NCI-H446 (cell line): ENCODE measurements at places on chromosomes 13 and 19.

DNA sequence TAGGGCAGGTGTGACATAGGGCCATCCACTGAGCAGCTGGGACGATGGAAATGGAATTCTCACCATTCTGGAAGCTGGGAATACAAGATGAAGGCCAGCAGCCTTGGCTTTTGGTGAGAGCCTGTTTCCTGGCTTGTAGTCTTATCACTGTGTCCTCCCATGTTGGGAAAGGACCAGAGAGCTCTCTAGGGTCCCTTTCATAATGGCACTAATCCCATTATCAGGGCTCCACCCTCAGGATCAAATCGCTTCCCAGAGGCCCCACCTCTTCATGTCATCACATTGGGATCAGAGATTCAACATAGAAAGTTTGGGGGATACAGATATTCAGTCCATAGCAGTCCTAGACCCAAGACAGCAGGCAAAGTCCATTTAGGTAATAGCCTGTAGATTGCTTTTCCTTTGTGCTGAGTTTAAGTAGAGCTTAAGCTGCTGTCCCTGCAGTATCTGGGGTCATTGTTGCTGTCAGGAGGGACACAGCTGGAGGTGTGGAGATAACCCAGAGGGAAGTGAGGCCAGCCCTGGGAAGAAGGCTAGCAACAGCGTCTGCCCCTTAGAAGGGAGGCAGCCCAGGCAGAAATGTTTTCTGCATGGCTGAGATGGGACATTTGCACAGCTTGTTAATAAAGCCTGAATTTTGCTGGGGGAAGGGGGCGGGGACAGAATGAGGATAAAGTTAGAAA lies 136.5 kb upstream of the GPR12 start:
- DNase-seq: no peak

- DNase-seq: no peak
These were observed 424.1 kb downstream of the NDFIP2 start for GRCh38 chr13:79905018-79905417.

DNA sequence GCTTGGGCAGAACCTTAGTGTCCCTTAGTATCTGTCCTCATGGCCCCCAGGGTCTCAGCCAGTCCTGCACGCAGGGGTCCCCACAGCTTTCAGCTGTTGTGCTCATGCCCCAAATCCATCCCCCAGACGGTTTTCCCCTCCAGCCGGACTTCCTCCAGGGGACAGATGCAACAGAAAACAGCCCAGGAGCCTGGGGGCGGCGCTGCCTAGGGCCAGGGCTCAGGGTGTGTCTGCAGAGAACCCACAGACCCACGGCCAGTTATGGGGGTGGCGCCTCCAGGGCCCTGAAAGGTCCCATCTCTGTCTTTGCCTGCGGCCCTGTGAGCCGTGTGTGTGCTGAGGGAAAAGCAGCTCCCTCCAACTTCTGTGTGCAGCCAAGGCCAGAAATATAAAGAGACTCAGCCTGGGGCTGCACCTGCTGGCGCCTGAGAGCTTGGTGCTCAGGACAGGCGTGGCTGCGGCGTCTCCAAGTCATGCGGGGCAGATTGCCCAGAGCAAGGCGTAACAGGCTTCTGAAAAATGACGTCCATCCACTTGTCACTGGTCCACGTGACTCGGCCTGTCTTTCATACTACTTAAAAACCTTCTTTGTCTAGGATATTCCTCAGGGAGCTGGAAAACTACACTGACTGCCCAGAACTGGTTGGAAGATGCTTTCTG lies 22.1 kb upstream of the F7 start:
- DNase-seq: no peak

GRCh38 chr13:75222031-75222430 lies 259.9 kb downstream of the TBC1D4 start:
- no peak for DNase-seq

GRCh38 chr13:38530492-38530891 lies 156.4 kb upstream of the FREM2 start:
- DNase-seq: peak; percentile 41

GRCh38 chr13:82330499-82330898 lies 1551.8 kb downstream of the SLITRK1 start:
- no peak for DNase-seq

GRCh38 chr13:107192289-107192688 lies 624.4 kb upstream of the ARGLU1 start:
- no peak for DNase-seq

GRCh38 chr19:32438751-32439150 lies 33.2 kb downstream of the DPY19L3 start:
- DNase-seq: no peak

DNA sequence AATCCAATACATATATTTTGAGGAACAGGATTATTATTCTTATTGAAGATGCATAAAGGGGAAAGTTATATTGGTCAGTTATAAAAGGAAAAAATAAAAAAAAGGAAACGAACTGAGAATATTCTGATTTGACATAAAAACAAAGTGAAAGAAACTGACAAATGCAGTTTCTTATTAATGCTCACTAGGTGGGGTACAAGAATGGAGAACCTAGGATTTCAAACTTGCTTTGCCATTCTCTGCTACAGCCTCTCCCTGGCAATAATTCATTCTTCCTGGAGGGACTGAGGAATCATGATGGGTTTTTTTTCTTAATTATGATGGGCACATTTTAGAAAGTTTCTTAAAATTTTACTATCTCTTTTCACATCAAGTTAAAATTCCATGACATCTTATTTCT lies 154.9 kb downstream of the PCDH9 start:
- DNase-seq: no peak

GRCh38 chr13:78638216-78638615 lies 20.7 kb downstream of the OBI1 start:
- DNase-seq: no peak

- no peak for DNase-seq
These were observed 33.0 kb downstream of the DPRX start for GRCh38 chr19:53664760-53665159.

GRCh38 chr19:39533003-39533512 lies 406 bp upstream of the EID2B start:
- DNase-seq: no peak

DNA sequence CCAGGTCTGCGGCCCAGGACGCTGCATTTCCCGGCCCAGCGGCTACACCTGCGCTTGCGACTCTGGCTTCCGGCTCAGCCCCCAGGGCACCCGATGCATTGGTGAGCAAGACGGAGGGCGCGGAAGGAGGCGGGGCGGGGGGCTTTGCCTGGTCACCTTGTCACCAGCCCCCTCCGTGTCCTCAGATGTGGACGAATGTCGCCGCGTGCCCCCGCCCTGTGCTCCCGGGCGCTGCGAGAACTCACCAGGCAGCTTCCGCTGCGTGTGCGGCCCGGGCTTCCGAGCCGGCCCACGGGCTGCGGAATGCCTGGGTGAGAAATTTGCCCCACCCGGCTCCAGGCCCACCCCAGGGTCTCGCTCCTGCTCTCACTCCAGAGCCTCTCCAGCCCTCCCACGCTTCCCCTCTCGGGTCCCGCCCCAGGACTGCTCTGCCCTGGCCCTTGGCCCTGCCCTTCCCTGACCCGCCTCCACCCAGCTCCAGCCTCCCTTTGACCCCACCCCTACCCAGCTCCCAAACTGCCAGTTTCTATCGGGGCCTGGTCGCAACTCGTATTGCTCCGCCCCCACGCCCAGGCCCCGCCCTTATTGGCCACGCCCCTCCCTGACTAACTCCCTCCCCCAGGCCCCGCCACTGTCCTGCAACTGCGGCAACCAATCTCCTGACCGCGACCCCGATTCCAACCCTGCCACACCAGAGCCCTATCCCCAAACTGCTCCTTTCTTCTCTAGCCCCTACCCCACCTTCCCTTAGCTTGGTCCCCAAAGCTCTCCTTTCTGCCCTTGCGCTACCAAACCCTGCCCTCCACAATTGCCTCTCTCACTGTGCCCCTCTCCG lies 8.6 kb downstream of the LTBP4 start:
- no peak for DNase-seq

- DNase-seq: no peak
These were observed 1.5 kb downstream of the C3 start for GRCh38 chr19:6718741-6719539.

DNA sequence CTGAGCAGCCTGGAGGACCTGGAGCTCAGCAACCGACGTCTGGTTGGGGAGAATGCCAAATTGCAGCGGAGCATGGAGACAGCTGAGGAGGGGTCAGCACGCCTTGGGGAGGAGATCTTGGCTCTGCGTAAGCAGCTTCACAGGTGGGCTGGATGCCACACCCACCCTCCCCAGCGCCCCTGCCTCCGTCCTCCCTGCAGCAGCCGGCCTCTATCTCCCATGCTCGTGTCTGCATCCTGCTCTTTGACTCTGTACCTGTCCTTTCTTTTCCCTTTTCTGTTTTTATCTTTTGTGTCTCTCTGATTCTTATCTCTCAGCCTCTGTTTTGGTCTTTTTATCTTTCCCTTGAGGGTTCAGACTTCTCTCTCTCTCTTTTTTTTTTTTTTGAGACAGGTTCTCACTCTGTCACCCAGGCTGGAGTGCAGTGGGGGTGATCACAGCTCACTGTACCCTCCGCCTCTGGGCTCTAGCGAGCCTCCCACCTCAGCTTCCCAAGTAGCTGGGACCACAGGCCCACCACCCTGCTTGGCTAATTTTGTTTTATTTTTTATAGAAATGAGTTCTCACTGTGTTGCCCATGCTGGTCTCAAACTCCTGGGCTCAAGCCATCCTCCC lies 10.1 kb downstream of the KASH5 start:
- no peak for DNase-seq

- DNase-seq: no peak
These were observed 186.2 kb downstream of the POSTN start for GRCh38 chr13:37412241-37412921.
